CD8-positive, alpha-beta memory T cell (primary cell): ENCODE measurements at places on chromosomes 2 and 18.

DNA sequence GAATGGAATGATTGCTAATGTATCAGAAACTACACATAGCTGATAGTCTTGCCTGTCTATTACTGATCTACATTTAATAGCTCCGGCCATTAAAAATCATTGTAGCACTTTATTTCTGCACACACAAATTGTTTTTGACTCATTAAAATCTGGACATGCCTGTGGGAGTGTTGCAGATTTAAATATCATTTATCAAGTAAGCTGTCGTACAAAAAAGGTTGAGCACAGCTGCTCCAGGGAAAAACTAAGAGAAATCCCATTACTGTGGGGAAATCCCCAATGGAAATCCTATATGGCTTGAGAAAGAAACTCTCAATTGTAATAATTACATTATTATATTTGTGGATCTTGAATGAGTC is 99.6 kb upstream of the CERS6 start:
- no peak for DNase-seq
- H3K27me3 ChIP-seq = no peaks in the 10 kb centered on the region
- no peak overlapping the region for H3K27ac ChIP-seq
- H3K4me1 ChIP-seq = peaks cover 14% of the 10 kb centered on the region
- no peak overlapping the region for H3K4me3 ChIP-seq

GRCh38 chr18:54100920-54101470 is 123.5 kb downstream of the MBD2 start:
- no peaks in the 10 kb centered on the region for H3K36me3 ChIP-seq
- no peak for DNase-seq
- no peaks in the 10 kb centered on the region for H3K27me3 ChIP-seq
- no peak overlapping the region for H3K4me3 ChIP-seq
- H3K27ac ChIP-seq = no peak overlapping the region
- H3K4me1 ChIP-seq = no peaks in the 10 kb centered on the region

- H3K4me3 ChIP-seq = peak overlapping the region; percentile 96
- peaks cover 25% of the 10 kb centered on the region for H3K4me1 ChIP-seq
- peak overlapping the region; percentile 83 for H3K27ac ChIP-seq
- peaks cover 10% of the 10 kb centered on the region for H3K36me3 ChIP-seq
- DNase-seq = no peak
These were observed 429 bp downstream of the C2orf76 start for GRCh38 chr2:119366161-119366648.

DNA sequence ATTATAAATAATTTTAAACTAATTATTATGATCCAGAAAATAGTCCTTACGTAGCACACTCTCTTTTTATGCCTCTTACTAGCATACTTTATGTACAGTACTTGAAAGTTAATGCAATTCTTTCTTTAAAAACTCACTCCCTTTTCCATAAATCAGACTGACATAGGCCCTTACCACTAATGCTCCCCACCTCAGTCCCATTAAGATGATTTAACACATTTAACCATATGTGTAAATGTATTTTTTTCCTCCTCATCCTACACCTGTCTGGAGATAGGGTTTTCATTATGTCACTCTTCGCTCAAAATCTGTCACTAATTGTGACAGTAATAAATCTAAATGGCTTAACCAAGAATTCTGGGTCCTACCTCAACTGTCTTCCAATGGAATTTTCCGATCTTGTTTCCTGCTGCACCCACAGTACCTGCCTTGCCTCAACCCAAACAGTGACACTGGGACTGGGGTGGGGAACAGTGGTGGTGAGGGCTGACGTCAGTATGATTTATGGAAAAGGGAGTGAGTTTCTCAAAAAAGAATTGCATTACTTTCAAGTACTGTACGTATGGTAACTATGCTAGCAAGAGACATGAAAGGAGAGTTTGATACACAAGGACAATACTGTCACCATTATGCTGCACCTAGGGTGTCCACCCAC is 25.1 kb downstream of the EFEMP1 start:
- DNase-seq = no peak
- H3K27me3 ChIP-seq = no peaks in the 10 kb centered on the region
- H3K4me1 ChIP-seq = no peaks in the 10 kb centered on the region
- H3K4me3 ChIP-seq = no peak overlapping the region

GRCh38 chr2:177296040-177296439 is 31.5 kb upstream of the NFE2L2 start:
- H3K36me3 ChIP-seq = no peaks in the 10 kb centered on the region
- H3K27ac ChIP-seq = no peak overlapping the region
- H3K4me1 ChIP-seq = no peaks in the 10 kb centered on the region
- H3K27me3 ChIP-seq = no peaks in the 10 kb centered on the region

DNA sequence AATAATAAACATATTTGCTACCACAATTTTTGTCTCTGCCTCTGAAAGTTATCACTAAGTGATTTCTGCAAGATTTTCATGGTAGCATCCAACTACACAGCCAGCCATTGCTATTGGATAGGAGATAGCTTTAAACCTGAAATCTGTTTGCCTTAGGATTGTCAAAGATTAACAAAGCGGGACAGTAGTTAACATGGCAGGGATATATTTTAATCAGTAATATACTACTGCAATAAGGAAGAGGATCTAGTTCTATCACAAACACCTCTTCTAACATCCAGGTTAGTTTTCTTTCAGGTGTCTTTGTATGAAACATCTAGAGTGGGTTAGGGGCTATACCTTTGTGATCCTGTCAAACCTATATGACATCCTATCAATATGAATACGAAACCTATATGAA is 641.3 kb downstream of the DPP10 start:
- no peak for DNase-seq
- H3K36me3 ChIP-seq = no peaks in the 10 kb centered on the region
- H3K4me3 ChIP-seq = no peak overlapping the region
- H3K27ac ChIP-seq = no peak overlapping the region
- no peaks in the 10 kb centered on the region for H3K4me1 ChIP-seq

- no peak for DNase-seq
- H3K27me3 ChIP-seq = no peaks in the 10 kb centered on the region
- H3K4me3 ChIP-seq = no peak overlapping the region
These were observed 101.2 kb upstream of the SLC38A11 start for GRCh38 chr2:165056564-165056963.

- DNase-seq = no peak
- H3K27me3 ChIP-seq = no peaks in the 10 kb centered on the region
- no peak overlapping the region for H3K27ac ChIP-seq
- no peaks in the 10 kb centered on the region for H3K4me1 ChIP-seq
- no peak overlapping the region for H3K4me3 ChIP-seq
These were observed 183.9 kb downstream of the NBAS start for GRCh38 chr2:15377202-15377601.

- no peak overlapping the region for H3K4me3 ChIP-seq
- no peaks in the 10 kb centered on the region for H3K4me1 ChIP-seq
- no peak overlapping the region for H3K27ac ChIP-seq
- no peak for DNase-seq
- no peaks in the 10 kb centered on the region for H3K36me3 ChIP-seq
- H3K27me3 ChIP-seq = no peaks in the 10 kb centered on the region
These were observed 55.9 kb upstream of the NARS1 start for GRCh38 chr18:57677262-57678211.

- no peak overlapping the region for H3K27ac ChIP-seq
- DNase-seq = no peak
- H3K4me1 ChIP-seq = no peaks in the 10 kb centered on the region
- no peaks in the 10 kb centered on the region for H3K27me3 ChIP-seq
These were observed 173.8 kb upstream of the BCL2L11 start for GRCh38 chr2:110946902-110947301.

- DNase-seq = no peak
- no peak overlapping the region for H3K27ac ChIP-seq
- no peaks in the 10 kb centered on the region for H3K4me1 ChIP-seq
- H3K4me3 ChIP-seq = no peak overlapping the region
- no peaks in the 10 kb centered on the region for H3K27me3 ChIP-seq
These were observed 260.6 kb downstream of the PAX3 start for GRCh38 chr2:222038067-222038802.

DNA sequence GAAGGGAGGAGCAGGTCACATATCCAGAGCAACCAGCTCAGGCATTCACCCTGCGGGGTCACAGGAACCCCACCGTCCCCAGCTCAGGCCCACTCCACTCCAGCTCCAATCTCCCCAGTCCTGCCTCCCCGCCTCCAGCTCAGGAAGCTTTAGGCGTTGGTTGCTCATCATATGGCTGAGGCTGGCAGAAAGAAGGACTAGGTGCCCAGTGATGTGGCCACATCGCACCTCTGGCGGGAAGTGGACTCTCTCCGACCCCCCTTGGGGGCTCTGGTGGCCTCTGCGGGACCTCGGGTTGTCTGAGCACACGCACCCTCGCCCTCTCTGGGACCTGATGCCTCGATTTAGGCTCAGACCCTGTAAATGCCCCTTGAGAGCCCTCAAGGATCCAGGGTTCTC is 187.7 kb downstream of the ZFP36L2 start:
- H3K27me3 ChIP-seq = no peaks in the 10 kb centered on the region
- no peaks in the 10 kb centered on the region for H3K36me3 ChIP-seq
- no peak overlapping the region for H3K4me3 ChIP-seq
- H3K4me1 ChIP-seq = no peaks in the 10 kb centered on the region
- no peak for DNase-seq
- no peak overlapping the region for H3K27ac ChIP-seq

GRCh38 chr18:7817575-7818230 is 250.6 kb downstream of the PTPRM start:
- DNase-seq = no peak
- no peak overlapping the region for H3K27ac ChIP-seq

GRCh38 chr18:57149051-57149450 is 2.2 kb downstream of the BOD1L2 start:
- H3K4me3 ChIP-seq = no peak overlapping the region
- H3K27ac ChIP-seq = no peak overlapping the region
- H3K4me1 ChIP-seq = no peaks in the 10 kb centered on the region
- no peak for DNase-seq
- no peaks in the 10 kb centered on the region for H3K36me3 ChIP-seq
